ENCODE measurements at places on chromosomes 7 and 10.

- DNase-seq = no peak
These were observed 202.0 kb downstream of the POM121L12 start for GRCh38 chr7:53237344-53237913.

- no peak for DNase-seq
These were observed 35.9 kb upstream of the SEMA3A start for GRCh38 chr7:84230491-84230890.

GRCh38 chr10:64041989-64042490, 520.8 kb downstream of the REEP3 start:
- DNase-seq = no peak

GRCh38 chr10:73060738-73061635, 35.7 kb downstream of the P4HA1 start:
- peak; percentile 50 for DNase-seq

- no peak for DNase-seq
These were observed 255.0 kb downstream of the BICC1 start for GRCh38 chr10:58767652-58768051.
